ENCODE measurements at places on chromosomes 3 and 15. TPM values are rescaled to one million over a fixed set of nuclear protein-coding genes. Genes with fewer than 3 reads are reported as not detected.

GRCh38 chr3:130779486-130779885, 32.9 kb upstream of the PIK3R4 start:
- no peaks in the 10 kb centered on the region for H3K36me3 ChIP-seq
- no peak overlapping the region for H3K4me3 ChIP-seq
- H3K27me3 ChIP-seq = peaks cover 32% of the 10 kb centered on the region
- H3K4me1 ChIP-seq = no peaks in the 10 kb centered on the region

DNA sequence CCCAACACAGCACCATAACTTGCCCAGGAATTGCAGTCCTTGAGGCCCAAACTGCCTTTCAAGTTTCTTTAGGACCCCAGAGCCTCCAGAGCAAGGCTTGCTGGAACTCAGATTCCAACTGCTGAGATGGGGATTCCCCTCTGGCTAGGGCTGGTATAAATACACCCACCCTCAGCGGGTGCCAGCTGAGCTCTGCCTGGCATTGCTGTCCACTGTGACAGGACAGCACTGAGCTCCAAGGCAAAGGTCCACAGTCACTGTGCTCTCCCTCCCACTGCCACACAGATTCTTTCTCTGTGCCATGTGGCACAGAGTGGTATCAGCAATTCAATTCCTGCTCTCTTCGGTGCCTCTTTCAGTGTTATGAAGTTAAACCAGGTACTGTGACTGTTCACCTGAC, 304.2 kb upstream of the LMCD1 start:
- H3K27ac ChIP-seq = no peak overlapping the region
- peaks cover under 1% of the 10 kb centered on the region for H3K27me3 ChIP-seq
- H3K36me3 ChIP-seq = peaks cover 1% of the 10 kb centered on the region
- DNase-seq = no peak
- H3K4me1 ChIP-seq = peaks cover 4% of the 10 kb centered on the region
- no peak overlapping the region for H3K4me3 ChIP-seq

DNA sequence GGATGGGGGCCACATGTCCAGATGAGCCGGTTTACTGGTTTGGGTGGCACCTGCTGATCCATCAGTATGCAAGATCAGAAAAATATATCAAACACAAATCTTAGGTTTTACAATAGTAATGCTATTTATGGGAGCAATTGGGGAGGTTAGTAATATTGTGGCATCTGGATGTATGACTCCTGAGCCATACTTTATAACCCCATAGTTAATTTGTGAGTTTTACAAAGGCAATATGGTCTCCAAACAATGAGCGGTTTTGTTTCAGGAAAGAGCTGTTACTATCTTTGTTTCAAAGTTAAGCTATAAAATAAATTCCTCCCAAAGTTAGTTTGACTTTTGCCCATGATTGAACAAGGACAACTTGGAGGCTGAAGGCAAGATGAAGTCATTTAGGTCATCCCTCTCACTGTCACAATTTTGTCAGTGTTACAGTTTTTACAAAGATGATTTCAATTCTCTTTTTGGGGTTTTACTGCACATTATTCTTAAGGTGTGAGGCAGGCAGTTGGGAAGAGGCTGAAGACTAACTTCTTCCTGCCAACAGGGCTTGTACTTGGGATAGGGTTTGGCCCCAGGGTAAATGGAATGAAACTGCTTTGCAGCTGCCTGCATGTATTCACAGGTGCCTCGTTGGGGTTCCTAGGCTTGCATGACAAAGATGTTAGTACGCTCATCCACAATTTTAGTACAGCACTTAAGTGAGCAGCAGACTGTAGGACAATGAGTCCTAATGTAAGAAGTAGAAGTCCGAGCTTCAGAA, 296.6 kb upstream of the NDN start:
- H3K36me3 ChIP-seq = no peaks in the 10 kb centered on the region
- no peaks in the 10 kb centered on the region for H3K4me1 ChIP-seq
- H3K4me3 ChIP-seq = no peak overlapping the region
- H3K27me3 ChIP-seq = no peaks in the 10 kb centered on the region
- H3K27ac ChIP-seq = no peak overlapping the region

DNA sequence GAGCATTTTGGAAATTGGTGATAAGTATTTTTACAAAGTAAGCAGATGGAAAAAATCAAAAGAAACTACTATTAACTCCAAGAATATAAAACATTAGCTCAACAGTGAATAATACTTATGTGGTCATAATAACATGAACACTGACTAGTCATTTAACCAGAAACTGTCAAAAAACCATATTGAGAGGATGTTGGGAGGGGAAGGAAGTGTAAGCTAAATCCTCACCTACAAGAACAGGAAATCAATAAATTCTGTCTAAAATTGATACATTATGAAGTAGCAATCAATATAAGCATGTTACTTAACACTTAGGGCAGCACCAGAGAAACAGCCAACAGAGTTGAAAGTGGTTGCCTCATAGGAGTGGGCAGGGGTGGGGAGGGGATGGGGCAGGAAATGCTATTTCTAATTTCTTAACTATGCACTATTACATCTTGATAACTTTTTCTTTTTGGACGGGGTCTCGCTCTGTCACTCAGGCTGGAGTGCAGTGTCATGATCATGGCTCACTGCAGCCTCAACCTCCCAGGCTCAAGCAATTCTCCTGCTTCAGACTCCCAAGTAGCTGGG, 41.7 kb downstream of the CCR3 start:
- no peaks in the 10 kb centered on the region for H3K4me1 ChIP-seq
- no peak overlapping the region for H3K4me3 ChIP-seq
- H3K27ac ChIP-seq = no peak overlapping the region
- no peaks in the 10 kb centered on the region for H3K36me3 ChIP-seq
- peaks cover 4% of the 10 kb centered on the region for H3K27me3 ChIP-seq

- H3K4me3 ChIP-seq = no peak overlapping the region
- DNase-seq = no peak
- H3K27ac ChIP-seq = peak overlapping the region; percentile 3
- H3K36me3 ChIP-seq = peaks cover 14% of the 10 kb centered on the region
These were observed 229.0 kb downstream of the ITPR1 start for GRCh38 chr3:4722103-4722502.

DNA sequence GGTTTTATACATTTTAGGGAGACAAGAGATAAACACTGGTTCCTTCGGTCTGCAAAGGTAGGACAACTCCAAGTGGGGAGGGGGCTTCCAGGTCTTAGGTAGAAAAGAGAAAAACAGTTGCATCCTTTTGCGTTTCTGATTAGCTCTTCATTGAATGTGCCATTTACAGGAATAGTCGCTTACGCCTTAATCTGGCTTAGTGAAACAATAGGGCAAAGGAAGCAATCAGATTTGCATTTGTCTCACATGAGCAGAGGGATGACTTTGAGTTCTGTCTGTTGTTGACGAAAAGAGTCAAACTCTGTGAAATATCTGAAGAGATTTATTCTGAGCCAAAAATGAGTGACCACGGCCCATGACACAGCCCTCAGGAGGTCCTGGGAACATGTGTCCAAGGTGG, 166.0 kb upstream of the ATP10A start:
- no peak for DNase-seq
- H3K4me1 ChIP-seq = peaks cover 17% of the 10 kb centered on the region
- H3K4me3 ChIP-seq = no peak overlapping the region
- no peaks in the 10 kb centered on the region for H3K36me3 ChIP-seq
- H3K27ac ChIP-seq = no peak overlapping the region
- H3K27me3 ChIP-seq = peaks cover 7% of the 10 kb centered on the region

DNA sequence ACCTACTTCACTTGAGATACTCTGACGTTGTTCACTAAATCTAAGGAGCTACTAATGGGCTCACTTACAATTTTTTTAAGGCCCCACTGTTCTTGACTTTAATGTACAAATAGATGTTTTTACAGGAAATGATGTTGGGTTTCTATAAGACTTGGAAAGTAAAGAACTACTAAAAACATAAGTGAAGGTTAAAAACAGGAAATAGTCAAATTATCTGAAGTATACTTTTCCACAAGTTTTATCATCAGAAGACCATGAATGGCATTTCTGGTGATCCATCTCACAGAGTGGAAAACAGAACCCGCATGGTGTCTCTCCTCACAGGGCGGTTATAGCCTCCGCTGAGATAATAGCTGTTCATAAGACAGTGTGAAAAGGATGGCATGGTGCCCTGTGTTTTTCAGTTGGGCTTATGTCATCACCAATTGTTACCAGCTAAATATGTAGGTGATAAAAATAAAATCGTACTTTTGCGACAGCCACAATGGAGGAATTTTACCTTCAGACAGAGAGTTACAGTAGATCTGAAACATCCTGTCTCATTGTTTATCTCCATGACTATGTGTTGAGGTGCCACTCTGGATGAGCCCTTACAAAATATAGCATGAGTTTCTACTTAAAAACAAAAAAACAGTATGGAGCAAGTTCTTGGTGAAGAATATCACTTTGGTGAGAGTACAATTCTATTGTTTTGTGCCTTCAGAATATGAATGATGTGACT, 462.4 kb downstream of the RAP2B start:
- no peak overlapping the region for H3K4me3 ChIP-seq
- H3K36me3 ChIP-seq = no peaks in the 10 kb centered on the region
- H3K27me3 ChIP-seq = no peaks in the 10 kb centered on the region
- no peak overlapping the region for H3K27ac ChIP-seq

DNA sequence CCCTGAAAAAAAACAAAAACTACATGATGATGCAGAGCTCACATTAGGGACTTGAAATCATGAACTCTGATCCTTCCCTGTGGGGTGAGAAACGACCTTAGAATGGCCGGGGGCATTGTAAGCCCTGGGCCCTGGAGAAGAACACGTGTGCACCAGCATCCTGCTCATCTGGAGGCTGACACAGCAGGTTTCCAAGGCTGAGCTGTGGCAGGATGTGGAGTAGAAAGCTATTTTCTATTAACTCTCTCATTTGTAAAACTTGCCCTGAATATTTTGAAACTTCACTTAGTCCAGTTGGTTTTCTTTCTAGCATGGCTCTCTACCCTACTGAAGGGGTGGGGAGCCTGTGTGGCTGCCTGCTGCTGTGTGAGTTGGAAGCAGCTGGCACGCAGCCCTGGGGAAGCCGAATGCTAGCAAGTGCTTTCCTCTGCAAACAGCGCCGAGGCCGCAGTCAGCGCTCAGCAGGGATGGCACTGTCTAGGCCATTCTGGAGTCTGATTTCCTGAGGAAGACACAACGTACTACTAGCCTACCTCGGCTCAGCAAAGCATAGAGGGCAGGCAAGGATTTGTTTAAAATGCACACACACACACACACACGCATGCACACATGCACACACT, 58.0 kb downstream of the GABRG3 start:
- no peak for DNase-seq
- H3K4me1 ChIP-seq = peaks cover 19% of the 10 kb centered on the region
- H3K27me3 ChIP-seq = no peaks in the 10 kb centered on the region
- H3K4me3 ChIP-seq = peak overlapping the region; percentile 49

DNA sequence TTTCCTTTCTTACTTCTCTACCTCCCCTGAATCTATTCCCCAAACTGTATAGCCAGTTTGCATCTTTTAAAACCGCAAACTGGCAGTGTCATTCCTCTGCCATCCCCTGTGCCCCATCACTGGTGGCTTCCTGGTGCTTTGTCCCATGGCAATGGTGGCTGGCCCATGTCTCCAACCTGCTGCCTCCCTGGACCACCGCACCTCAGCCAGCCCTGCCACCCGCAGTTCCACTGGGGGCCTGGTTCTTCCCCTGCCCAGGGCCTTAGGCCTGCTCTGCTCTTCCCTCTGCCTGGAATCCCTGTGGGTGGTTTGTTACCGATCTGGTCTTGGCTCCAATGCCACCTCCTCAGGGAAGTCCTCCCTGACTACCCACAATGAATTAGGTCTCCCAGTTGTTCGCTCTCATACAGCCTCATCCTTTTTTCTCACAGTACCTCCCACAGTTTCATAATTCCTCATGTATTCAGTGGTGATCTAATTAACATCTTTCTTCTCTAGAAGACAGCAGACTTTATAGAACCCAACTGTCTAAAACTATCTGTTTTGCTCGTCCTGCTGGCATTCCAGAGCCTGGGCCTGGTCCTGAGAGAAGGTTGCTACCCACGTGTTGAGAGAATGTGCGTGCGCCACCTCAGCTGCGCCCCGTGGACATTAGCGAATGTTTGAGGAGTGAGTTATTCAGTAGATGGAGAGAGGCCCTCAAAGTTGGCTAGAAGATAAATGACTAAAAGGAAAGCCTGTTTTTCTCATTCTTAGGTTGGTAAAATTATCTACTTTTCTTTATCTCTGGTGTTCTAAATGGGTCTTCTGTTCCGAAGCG, 130.1 kb downstream of the DNAJB8 start:
- no peaks in the 10 kb centered on the region for H3K27me3 ChIP-seq
- no peak for DNase-seq
- H3K4me1 ChIP-seq = peaks cover 66% of the 10 kb centered on the region
- peak overlapping the region; percentile 63 for H3K27ac ChIP-seq
- H3K36me3 ChIP-seq = peaks cover 7% of the 10 kb centered on the region
- H3K4me3 ChIP-seq = peak overlapping the region; percentile 73

DNA sequence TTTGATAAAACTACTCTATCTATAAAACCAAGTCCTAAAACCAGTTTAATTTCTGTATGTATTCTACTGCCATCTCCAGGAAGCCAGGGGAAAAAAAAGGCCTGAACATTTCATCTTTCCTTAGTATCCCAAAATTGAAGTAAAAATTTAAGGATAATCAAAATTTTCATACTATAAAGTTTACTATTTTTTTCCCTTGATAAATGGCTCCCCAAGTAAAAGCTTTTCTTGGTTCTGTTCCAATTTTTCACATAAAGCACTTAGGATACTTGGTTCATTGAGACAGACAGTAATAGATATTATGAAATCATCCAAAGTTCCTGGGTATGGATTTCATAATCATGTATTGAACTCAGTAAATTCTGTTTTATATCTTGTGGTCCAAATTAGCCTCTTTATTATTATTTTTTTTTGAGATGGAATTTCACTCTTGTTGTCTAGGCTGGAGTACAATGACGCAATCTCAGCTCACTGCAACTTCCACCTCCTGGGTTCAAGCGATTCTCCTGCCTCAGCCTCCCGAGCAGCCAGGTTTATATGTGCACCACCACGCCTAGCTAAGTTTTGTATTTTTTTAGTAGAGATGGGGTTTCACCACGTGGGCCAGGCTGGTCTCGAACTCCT, 34.5 kb downstream of the ICE2 start:
- DNase-seq = no peak
- no peak overlapping the region for H3K27ac ChIP-seq
- H3K36me3 ChIP-seq = peaks cover 12% of the 10 kb centered on the region
- no peaks in the 10 kb centered on the region for H3K4me1 ChIP-seq

DNA sequence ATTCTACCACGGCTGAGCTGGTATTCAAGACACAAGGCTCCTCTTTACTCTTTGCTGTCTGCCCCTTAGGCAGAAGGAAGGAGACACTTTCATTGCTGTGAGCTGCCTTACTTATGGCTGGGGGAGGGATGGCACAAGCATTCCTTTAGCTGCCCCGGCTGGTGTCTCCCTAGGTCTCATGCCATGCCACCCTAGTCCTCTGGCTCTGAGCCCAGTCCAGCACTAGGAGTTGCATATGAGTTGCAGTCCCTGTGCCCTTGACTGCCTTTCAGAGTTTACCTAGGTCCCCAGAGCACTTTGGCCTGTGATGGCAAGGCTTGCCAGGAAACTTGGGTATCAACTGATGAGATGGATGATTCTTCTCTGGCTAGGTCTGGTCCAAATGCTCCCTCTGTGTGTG, 296.4 kb downstream of the RBMS3 start:
- no peaks in the 10 kb centered on the region for H3K36me3 ChIP-seq
- no peaks in the 10 kb centered on the region for H3K27me3 ChIP-seq
- no peaks in the 10 kb centered on the region for H3K4me1 ChIP-seq
- H3K4me3 ChIP-seq = no peak overlapping the region
- DNase-seq = no peak

ACTC1 gene
- total RNA-seq = 0.52 TPM

MESP1 gene
- total RNA-seq = 2.2 TPM

CD86 gene
- not detected for total RNA-seq

ARPC4 gene
- 151 TPM for total RNA-seq

ZNF80 gene
- not detected for total RNA-seq

GADL1 gene
- total RNA-seq = 1.9 TPM

HYKK gene
- 3.3 TPM for total RNA-seq

FGF7 gene
- 7.8 TPM for total RNA-seq

IGF2BP2 gene
- 101 TPM for total RNA-seq

SERPINI2 gene
- 0.70 TPM for total RNA-seq

KCNAB1 gene
- 6.1 TPM for total RNA-seq

NAALADL2 gene
- 5.8 TPM for total RNA-seq

Data from type B pancreatic cell (in vitro differentiated cells).